ENCODE measurements at places on chromosomes 7 and 10. TPM values are rescaled to one million over a fixed set of nuclear protein-coding genes. Genes with fewer than 3 reads are reported as not detected.

Gene RADIL
- total RNA-seq: 0.26 TPM

Gene GTF2IRD1
- total RNA-seq: 1.4 TPM

Gene ACHE
- total RNA-seq: not detected

- DNase-seq: no peak
Observed at GRCh38 chr10:45354261-45354660, 19.8 kb upstream of the ALOX5 start.

DNA sequence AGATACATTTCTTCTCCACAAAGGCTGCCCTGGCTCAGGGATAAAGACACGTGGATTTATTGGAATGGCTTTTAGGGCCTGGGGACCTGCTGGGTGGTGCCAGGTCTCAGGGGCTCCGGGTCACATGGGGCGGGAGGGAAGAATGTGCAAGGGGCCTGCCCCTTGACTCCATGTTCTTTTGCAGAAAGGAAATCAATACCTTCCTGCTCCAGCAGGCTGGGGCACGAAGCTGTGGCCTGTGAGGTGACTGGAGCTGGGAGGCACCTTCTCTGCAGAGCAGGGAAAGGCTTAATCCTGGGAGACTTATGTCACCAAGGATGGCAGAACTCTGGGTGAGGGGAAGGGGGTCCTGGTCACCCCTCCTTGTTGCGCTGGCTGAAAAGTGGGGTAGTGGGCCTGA is 42.3 kb upstream of the GNA12 start:
- no peak for DNase-seq

DNA sequence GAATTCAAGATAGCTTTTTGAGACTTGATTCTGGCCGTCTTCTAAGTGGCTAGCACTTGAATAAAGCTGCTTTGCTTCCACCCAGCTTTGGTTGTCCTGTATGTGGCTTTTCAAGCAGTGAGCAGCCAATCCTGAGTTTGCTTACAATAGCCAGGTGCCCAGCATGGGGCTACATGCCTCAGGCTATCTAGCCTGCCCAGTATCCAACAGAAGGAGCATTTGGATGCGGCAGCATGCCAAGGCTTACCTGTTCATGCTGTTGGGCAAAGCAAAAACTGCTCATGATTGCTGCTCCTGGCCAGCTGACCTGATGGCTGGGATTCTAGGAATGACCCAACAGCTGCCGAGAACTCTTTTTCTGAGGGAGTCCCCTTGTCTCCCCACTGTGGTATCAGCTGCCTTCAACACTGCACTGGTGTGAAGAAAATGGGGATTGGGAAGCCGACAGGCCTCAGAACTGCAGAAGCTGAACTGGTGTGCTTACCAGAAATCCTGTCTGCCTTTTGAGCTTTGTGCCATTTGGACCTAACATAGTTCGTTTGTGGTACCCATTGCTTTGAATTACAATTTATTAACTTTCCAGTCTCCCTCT is 618.9 kb upstream of the IGFBP3 start:
- no peak for DNase-seq

DNA sequence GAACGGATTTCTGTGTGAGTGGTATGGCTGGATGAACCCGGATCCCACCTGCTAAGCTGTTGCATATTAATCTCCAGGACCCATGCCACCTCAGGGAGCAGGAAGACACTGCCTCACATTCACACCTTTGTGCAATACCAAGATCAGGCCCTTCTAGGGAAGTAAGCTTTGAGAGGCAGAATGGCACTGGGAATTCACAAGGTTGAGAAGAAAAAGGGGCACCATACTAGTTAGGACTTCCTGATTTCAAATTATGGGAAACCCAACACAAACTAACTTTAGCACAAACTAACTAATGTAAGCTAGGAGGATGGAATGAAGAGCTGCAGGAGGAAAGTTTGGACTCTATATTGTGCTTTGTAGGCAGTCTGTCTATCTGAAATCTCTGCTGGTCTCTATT is 71.3 kb downstream of the TBXAS1 start:
- no peak for DNase-seq

DNA sequence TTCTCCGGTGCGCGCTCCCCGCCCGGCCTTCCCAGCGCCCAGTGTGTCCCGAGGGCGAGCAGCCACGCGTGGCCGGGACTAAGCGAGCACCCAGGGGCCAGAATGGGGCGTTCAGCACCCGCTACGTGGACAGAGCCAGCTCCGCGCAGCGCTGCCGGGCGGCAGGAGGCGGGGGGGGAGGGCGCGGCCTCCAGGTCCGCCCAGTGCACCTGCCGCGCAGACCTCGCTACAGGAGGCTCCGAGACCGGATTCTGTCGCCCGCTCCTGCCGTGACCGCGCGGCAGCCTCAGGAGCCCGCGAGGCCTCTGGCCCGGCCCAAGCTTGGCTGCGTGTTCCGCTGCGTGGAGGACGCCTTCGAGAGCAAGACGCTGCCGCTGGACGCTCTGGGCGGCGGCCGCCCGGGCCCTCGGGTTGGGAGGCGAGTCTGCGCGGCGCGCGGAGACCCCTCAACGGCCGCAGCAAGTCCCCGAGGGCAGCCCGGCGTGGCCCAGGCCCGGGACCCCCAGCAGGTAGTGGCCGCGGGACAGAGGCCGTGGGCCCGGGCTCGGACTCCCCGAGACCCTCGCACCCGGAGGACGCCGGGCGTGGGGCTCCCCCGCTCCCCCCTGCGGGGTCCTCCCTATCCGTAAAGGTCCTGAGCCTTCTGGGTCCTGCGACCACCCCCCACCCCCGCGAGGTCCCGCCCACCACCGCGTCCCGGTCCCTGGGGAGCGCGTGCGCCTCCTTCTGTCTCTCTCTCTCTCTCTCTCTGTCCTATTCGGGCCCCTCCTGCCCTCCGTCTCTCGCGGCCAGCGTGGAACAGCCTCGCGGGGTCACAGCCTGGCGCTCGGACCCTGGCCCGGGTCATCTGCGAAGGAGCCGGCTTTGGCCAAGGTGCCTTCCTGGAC is 904 bp upstream of the DPYSL4 start:
- DNase-seq: peak; percentile 93

Measured in activated CD4-positive, alpha-beta T cell treated with anti-CD3 and anti-CD28 coated beads, Interleukin-2, amount 10 ng/mL, durations not matched to agents 24 days and 14 days (primary cell).